ENCODE measurements at places on chromosomes 6 and 20.

DNA sequence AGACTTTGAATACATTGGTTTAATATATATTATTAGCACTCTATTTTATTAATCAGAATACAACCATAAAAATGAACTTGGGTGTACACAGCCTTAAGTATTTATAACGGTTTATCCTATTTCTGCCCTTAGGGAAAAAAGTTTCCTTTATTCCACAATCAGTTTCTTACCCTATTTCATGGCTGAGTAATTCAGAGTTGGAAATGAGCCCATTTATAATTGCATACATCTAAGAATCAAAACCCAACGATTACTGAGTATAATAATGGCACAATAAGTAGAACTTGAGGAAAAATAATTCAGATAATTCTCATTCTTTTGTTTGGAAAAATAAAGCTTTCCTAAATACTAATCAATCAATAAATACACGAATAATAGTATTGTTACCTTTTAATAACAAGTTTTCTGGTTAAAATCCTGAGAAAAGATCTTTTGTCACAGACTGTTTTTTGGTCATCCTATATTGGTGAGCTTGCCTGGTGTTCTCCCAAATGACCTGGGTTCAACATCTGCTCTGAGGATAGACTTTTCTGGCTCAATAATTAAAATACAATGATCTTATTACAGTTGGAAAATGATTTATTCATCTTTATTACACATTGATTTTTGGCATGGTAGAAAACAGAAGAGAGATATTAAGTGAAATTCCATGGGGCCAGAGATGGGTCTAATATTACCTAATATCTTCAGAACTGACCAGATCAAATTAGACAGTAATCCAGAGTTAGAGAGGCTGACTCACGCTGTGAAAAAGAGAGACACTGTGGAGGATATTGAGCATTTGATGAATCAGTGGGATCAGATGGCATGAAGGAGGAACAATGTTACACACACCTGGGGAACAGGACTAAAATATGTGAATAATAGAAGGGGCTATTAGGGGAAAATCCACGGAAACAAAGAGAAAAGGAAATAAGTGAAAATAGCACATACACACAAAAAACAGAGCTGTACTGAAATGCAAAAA is 162.1 kb upstream of the TBX18 start:
- no peak for DNase-seq

GRCh38 chr6:154429711-154430110 is 73.1 kb upstream of the IPCEF1 start:
- no peak for DNase-seq

GRCh38 chr6:11353921-11354389 is 121.5 kb upstream of the NEDD9 start:
- peak; percentile 82 for DNase-seq

- no peak for DNase-seq
Observed at GRCh38 chr20:10309326-10309725, 90.7 kb downstream of the SNAP25 start.

DNA sequence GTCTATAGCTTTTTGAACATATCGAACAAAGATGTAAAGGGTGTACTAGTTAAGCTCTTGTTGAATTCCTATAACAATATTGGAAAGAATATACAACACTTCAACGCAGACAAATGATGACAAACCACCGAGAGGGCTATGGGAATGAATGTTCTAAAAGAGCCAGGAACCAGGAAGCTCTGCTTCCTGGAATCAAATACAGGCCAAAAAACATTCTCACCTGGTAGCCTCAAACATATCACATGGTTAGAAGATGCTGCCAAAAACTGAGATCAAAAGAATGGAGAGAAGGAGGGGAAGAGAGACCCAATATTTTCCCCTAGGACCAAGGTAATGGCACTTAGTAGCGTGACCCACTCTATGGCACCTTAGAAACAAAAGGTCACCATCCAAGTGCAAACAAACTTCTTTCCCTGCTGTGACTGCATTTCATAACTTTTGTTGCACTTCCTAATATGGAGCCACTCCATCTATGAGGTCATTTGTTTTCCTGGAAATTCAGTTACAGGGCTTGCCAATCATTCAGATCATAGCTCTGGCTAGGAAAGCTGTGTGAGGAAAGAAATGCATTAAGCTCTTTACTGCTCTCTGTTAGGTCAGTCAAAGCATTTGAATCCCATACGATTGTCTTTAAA is 199.2 kb upstream of the NT5E start:
- DNase-seq: no peak

GRCh38 chr20:40668449-40669228 is 20.4 kb downstream of the MAFB start:
- no peak for DNase-seq

DNA sequence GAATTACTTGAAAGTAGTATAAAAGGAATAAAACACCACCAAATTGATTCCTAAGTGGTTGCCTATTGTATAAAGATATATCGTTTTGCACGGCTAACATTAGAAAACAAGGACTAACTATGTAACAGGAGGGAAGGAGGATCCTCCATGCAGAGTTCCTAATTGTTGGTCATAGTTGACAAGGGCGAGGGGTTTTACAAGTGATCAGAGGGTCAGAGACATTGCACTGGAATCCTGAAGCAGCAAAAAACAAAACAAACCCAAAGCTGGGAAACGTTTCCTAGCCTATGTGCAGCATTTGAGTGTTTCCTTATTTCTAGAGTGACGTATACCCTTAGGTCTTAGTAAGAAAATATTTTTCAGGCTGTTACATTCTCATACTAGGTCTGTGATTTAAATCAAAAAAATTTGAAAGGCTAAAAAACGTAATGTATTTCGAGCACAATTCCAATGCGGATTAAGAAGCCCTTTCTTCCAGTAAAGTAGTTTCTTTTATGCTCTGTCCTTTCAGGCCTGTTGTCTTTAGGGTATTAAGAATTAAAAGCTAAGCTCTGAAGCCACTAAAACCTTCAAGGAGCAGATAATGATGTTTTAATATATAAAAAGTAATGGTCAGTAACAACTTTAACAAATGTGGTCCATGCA is 373.8 kb upstream of the MMS22L start:
- no peak for DNase-seq

GRCh38 chr20:41249411-41250281 is 67.9 kb downstream of the ZHX3 start:
- DNase-seq: no peak

- DNase-seq: no peak
Observed at GRCh38 chr6:21049572-21049971, 515.3 kb downstream of the CDKAL1 start.

GRCh38 chr20:21808863-21809664 is 103.6 kb downstream of the PAX1 start:
- peak; percentile 28 for DNase-seq

- DNase-seq: no peak
Observed at GRCh38 chr20:46550461-46550860, at the start of gene OCSTAMP. TSS of gene OCSTAMP (minus strand) at chr20:46550654. CDS start at chr20:46550560, 94 bp downstream.

DNA sequence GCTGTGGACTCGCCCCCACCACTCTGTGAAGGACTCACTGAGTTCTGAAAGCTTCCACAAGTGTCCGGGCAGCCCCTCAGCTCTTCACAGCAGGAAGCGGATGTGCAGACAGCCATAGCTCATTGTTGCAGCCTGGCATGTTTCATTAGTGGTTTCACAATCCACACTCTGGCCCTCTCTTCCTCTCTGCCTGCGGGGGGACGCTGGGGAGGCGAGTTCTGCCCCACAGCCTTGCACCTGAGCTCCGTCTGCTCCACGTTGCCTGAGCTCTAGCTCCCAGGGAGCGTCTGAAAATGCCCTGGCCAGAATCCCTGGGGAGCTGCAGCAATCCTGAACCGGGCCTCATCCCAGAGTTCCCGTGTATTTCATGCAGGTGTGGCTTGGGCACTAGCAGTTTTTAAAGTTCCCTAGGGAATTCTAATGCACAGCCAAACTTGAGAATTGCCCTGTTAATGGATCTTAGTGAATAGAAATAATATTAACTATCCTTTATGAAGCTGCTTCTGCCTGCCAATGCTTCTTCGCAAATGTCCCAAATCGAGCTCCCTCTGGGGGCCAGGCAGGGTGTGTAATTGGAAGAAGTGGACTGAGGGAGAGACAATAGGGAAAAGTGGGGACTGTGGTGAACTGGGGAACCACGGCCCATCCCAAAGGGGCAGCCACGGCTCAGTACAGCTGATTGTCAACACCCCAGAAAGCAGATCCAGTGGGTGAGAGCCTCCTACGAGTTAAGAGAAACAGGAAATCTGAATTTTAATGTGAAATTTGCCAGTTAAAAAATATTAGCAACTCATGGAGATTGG is 51.5 kb downstream of the CTCFL start:
- no peak for DNase-seq

DNA sequence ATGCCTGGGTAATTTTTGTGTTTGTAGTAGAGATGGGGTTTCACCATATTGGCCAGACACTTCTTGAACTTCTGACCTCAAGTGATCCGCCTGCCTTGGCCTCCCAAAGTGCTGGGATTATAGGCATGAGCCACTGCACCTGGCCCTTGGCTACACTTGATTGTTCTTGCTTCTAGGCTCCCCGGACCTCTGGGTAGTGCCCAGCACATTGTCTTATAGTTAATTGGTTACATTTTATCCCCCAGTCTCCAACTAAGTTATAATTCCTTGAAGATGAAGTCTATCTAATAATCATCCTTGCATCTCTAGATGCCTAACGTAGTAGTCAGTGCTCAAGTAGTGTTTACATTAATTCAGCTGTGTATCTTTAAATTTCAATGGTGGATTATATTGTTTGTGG is 11.8 kb downstream of the SMPDL3A start:
- no peak for DNase-seq

DNA sequence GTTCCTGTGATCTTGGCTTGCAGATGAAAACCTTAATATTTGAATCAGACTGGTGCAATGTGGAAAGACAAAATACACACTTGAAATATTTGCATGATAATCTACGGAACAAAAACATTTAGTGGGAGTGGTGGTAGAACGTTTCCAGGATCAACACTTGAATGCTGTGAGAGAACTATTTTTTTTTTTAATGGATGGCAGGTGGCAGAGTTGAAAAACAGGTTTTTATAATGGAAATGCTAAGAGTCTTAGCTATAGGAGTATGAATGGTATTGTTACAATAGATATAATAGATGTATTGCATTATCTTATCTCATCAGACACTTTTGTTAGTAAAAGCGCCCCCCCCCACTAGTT is 49.2 kb downstream of the CDKAL1 start:
- DNase-seq: no peak

DNA sequence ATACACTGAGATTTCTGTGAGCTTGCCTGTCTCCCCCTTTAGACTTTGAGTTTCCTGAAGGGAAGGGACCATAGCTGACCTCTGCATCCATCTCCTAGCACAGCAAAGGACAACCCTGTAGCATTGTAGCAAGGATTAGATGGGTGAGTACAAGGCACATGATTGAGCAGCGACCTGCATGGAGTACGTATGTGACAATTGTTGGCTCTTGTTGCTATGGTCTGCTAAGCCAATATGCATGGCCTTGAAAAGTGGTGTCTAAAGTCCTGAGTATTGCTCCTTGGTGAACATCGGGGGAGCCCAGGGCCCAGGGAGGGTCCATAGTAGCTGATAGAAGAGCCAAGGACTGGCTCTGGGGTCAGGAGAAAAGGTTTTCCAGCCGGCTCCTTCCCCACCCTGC is 365.0 kb upstream of the CHD6 start:
- DNase-seq: no peak

GRCh38 chr20:32906200-32906599 is 47.5 kb downstream of the EFCAB8 start:
- DNase-seq: peak; percentile 14

- DNase-seq: no peak
Observed at GRCh38 chr6:125781314-125781868, 9.4 kb upstream of the NCOA7 start.

DNA sequence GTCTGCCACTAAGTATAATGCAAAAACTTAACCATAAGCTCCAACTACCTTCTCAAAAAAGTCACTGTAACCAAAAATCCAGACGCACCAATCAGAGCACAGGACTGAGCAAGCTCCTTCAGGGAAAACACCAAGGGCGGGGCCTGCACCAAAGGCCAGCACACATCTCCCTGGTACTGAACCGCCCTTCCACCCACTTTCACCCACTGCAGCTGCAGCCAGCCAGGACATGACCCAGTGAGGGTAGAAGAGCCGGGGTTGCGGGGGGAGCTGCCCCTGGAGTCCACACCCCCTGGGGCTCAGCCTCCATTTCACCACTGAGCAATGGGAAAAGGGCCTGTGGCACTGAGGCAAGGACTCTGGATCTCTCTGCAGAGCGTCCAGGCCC is 54.3 kb downstream of the TAF4 start:
- DNase-seq: no peak

DNA sequence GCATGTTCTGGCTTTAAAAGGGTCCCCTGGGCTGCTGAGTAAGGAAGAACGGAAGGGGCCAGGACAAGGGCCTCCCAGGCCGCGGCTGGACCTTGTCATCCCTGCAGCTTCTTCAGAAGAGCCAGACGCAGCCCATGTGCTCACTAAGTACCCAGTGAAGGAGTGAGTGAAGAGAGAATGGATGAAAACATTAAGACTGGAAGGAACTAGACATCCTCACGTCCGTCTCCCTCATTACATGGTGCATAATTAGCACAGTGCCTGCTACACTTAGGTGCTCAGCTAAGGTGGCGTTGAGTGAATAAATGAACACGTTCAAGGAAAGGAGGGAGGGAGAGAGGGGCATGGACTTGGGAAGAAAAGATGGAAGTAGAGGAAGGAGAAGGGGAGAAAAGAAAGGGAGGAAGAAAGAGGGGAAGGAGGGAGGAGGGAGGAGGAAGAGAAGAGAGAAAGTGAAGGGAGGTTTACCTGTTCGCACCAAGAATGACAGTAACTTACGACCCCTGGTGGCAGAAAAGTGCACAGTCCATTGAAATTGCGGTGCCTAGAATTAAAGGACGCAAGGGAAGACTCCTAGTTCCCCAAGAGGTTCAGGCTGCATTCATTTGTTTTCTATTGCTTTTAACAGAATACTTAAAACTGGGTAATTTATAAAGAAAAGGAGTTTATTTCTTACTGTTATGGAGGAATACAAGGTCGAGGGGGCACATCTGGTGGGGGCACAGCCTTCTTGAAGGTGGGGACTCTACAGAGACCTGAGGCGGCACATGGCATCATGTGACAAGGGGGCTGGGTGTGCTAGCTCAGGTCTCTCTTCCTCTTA is 8.0 kb downstream of the TP53RK start:
- peak; percentile 58 for DNase-seq

- DNase-seq: peak; percentile 22
Observed at GRCh38 chr6:166997768-166998255, 1.4 kb upstream of the CEP43 start.

DNA sequence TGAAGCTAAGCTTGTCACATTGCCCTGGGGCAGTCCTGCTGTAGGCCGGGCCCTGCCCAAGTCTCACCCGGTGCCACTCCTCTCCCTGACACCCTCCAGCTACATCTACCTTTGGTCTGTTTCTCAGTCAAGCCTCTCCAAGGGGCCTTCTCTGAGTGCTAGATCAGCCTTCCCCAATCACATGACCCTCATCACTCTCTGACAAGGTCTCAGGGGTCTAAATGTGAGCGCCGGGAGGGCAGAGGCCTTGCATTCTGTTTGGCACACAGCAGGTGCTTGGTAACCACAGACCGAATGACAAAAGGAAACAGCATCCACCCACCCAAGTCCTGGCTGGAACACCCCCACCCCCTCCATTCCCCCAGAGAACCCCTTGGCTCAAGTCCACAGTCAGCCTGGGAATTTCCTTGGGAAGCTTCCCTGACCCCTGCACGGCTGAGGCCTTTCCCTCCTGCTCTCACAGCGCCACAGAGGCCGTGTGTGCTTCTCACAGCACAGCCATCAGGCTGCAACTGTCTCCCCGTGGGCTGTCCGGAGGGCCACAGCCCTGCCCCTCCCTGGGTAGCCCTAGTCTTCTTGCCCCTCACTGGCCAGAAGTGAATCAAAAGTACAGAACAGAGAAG is 32.9 kb downstream of the PKIG start:
- DNase-seq: peak; percentile 76

GRCh38 chr6:38603966-38604365 is 35.8 kb downstream of the BTBD9 start:
- DNase-seq: no peak

All from Jurkat, Clone E6-1 (cell line).